ENCODE measurements at places on chromosomes 11 and 22.

DNA sequence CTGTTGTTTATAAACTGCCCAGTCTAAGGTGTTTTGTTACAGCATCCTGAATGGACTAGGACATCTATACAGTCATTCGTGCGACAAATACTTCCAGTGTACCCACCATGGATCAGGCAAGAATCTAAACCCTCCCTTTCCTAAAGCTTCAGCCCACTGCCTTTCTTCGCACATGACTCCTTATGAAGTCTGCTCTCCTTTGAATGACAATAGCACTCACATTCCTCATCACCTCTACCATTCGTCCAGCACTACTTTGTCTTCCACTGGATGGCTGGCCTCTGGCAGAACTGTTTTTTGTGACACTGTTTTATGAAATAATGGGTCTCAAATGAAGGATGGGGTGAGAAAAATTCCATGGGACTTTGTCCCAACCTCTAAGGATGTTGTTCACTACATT, 89.8 kb upstream of the LIN7C start:
- no peak for DNase-seq

DNA sequence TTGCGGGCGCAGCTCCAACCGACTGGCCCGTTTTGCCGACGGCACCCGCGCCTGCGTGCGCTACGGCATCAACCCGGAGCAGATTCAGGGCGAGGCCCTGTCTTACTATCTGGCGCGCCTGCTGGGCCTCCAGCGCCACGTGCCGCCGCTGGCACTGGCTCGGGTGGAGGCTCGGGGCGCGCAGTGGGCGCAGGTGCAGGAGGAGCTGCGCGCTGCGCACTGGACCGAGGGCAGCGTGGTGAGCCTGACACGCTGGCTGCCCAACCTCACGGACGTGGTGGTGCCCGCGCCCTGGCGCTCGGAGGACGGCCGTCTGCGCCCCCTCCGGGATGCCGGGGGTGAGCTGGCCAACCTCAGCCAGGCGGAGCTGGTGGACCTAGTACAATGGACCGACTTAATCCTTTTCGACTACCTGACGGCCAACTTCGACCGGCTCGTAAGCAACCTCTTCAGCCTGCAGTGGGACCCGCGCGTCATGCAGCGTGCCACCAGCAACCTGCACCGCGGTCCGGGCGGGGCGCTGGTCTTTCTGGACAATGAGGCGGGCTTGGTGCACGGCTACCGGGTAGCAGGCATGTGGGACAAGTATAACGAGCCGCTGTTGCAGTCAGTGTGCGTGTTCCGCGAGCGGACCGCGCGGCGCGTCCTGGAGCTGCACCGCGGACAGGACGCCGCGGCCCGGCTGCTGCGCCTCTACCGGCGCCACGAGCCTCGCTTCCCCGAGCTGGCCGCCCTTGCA, 1.0 kb downstream of the FJX1 start:
- no peak for DNase-seq

GRCh38 chr11:12927221-12927620, 81.9 kb upstream of the RASSF10 start:
- DNase-seq, result no peak

GRCh38 chr11:50214376-50214775, 181.7 kb downstream of the OR4C45 start:
- no peak for DNase-seq

All from NCI-H187 (cell line).